Fibroblast of lung (primary cell): ENCODE measurements at places on chromosomes 12 and 14.

DNA sequence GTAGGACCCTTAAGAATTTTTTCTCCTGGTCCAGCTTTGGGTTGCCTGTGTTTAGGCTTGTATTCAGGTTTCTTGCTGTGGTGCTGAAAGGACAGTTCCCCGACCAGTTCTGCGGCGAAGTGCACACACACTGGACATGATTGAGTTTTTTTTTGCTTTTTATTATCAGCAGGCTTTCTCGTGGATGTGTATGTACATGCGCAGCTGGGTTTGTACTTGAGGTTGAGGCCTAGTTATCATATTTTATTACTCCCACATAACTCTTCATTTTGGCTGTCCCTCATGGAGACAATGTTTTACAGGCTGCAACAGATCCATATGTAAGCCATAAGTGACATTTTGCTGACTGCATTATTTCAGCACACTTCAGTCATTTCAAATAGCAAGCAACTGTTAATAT lies 2.5 kb downstream of the SCN8A start:
- DNase-seq, result peak; percentile 71

DNA sequence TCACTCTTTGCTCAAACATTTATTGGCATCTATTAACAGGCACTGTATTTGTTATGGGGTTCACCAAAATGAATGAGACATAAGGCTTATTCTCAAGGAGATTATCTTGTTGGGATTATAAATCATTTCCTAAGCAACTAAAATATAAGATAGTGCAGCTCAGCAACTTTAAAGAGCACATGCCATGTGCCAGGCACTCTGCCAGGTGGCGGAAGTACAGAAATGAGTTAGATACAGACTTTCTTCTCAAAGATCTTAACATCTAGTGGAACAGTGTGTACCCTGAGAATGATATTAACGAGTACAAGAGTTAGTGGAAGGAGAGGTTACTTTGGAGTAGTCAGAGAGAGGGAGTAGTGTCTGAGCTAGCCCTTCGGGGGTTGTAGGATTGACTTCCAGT lies 28.4 kb upstream of the TOMM20L start:
- no peak for DNase-seq

GRCh38 chr14:49512147-49512551 lies 74.0 kb downstream of the RPS29 start:
- peak; percentile 95 for DNase-seq

GRCh38 chr12:124720681-124721500 lies 142.8 kb downstream of the SCARB1 start:
- peak; percentile 87 for DNase-seq

- peak; percentile 48 for DNase-seq
Observed at GRCh38 chr12:49706351-49707127, 666 bp downstream of the FMNL3 start.

DNA sequence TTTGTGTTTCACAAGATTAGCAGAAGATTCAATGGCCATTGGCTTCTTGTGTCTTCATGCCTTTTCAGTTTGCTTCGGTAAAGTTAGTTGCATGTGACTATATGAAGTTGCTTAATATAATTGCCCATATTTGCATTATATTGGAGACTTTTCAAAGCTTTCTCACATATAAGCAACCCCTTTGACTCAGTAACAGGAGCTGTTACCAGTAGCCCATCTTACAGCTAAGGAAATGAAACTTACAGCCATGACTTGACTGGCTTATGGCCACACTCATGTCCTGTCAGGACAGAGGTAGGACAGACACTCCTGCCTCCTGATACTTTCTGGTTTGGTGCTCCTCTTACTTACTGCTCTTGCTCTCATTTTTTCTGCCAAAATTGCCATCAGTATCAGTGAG lies 1082.1 kb downstream of the BCL11B start:
- no peak for DNase-seq

DNA sequence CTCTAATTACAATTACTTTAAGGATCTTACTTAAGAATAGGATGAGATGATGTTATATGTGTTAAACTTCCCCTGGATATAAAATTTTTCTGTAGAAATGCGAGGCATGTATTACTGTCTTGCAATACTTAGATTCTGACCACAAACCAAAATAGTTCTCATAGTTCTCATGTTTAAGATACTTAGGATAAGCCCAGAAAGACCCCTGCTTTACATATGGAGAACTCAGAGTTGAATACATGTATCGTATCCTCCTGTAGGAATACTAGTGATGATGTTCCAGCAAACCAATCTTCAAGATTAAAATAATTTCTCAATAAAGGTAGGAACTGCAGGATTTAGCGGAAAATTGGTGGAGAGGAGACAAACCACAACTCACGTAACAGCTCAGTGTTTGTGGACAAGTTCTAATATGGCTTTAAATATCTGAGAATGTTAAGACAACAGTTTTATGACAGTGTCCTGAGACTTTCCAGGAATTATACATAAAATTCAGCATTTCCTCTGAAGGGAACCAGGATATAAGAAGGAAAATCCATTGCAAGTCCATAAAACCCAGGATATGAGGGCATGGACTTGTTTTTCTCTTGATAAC lies 114.7 kb upstream of the CRY1 start:
- no peak for DNase-seq

GRCh38 chr12:118175823-118176447 lies 40.0 kb downstream of the PEBP1 start:
- DNase-seq, result no peak

DNA sequence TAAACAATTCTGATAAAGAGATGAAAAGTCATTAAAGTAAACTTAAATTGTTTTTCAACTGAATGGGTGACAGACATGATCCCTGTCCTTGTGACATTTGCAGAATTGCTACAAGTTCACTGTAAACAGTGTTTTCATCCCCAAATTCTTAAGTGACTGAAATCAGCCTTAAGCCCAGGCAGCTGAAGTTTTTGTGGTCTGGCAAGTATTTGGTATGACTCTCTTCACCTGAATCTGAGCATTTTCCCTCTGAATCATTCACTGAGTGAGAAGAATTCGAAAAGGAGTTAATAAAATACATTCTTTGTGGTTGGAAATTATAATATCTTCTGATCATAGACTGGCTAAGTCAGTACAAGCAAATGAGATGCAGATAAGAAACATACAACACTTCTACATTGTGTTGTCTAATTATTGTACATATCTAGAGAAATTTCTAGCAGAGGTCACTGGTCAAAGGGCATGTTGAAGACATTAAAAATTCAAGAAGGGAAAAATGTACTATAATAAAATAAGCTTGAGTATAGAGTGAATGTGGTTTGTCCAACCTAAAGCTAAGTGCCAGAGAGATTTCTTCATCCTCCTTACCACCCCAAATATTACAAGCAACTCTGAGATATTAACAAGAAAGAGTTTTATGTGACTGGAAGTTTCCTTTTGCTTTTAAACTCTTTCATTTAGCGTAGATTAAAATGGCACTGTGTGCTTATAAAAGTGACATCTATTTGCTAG lies 177.8 kb upstream of the DIO2 start:
- peak; percentile 99 for DNase-seq

DNA sequence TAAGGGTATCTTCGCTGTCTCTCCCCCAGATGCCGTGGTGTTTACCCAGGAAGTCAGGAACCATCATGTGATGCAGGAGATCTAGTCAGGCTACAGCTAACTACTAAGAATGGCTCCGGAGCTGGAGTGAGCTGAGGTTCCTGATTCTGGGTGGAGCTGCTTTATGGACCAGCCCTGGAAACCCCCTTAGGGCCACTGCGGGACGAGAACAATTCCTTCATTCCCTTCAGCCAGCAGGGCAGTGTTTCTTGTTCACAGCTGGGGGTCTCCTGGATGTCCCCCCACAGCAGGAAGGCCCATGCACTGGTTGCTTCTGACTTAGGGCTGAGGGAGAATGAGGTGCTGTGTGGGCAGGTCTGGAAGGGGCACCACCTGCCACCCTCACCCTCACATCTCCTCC lies 199.3 kb downstream of the ADGRD1 start:
- no peak for DNase-seq

- DNase-seq, result peak; percentile 92
Observed at GRCh38 chr14:71372411-71372838, 465.2 kb downstream of the PCNX1 start.

DNA sequence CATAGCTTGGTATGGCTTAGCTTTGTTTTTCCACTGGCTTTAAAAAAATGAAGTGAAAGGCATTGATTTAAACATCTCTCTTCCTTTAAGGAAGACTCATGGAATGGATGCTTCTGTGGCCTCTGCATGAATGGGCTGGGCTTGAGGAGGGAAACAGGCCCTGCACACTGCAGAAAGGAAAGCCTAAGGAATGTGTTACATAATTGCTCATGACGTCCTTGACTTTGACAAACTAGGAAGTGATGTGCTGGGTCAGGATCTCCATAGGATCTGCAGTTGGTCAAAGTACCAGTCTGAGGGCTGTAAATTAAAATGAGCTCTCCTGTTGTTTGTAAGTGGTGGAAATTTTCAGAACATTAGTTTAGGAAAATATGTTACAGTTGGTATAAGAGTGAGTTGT lies 12.7 kb downstream of the SAMD4A start:
- no peak for DNase-seq

DNA sequence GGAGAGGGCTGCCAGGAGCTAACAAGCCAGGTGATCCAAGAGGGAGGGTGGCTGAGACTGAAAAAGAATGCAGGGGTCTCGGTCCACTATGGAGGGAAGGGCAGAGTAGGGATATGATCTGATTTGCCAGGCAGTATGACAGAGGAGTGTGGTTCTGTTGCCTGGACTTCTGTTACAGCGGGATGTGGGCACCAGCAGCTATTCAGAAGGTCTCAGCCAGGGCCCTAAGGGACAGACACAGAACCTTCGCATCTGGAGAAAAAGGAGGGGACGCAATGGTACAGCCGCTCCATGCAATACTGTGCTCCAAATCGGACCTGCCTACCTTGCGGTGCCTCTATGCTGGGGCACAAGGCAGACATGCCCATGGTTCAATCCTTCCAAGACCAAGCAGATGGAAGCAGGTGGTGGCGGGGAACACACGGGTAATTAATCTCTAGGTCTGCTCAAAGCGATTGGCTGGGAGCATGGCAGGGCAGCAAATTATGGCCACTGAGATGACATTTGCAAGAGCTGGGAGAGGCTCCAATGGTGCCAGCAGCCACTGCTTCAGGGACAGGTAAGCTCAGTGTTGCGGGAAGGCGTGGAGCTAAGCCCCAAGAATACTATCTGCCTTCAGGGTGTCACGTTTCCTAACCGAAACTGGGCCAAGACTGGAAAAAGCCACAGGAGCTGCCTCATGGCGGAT lies 185.5 kb downstream of the FOXN3 start:
- DNase-seq, result no peak

GRCh38 chr14:73524493-73524892 lies 12.4 kb upstream of the ACOT1 start:
- DNase-seq, result no peak

GRCh38 chr12:88242571-88242925 lies 100.4 kb downstream of the TMTC3 start:
- peak; percentile 79 for DNase-seq

DNA sequence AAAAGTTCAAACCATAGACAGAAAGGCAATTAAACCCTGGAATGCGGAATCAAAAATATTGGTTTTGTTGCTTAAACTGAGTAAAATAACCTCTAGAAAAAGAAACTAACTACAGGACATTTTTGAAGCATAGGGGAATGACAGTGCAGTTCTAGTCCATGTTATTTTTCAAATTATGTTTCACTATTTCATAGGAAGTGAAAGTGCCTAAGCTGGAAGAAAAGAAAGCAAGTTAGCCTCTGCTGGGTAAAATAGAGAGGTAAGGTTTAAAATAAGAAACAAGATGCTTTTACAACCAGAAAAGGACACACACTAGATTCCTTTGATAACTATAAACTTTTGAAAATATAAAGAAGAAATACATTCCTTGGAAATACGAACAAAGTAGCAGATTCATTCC lies 1.1 kb downstream of the CLECL1 start:
- DNase-seq, result no peak

- no peak for DNase-seq
Observed at GRCh38 chr12:129049917-129050316, 196.6 kb downstream of the GLT1D1 start.

- DNase-seq, result no peak
Observed at GRCh38 chr12:106651552-106651951, 68.7 kb downstream of the RFX4 start.

DNA sequence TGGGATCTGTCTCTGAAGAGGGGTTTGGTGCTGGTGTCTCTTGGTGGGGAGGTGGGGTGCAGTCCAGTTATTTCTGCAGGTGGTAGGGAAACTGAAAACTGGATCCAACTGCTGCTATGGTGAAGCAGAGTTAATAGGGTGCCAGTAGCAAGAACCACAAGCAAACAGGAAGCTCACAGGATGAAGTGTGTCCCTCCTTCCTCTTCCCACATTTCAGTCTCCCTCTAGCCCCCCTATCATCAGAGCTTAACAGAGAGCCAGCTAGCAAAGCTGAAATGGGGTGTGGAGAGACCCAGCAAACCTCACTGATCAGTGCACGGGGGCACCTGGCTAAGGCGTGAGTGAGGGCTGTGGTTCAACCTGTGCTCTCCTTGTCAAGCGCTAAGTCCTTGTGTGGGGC lies 69.1 kb upstream of the C12orf71 start:
- DNase-seq, result no peak

GRCh38 chr12:101969-102878 lies 35.7 kb downstream of the IQSEC3 start:
- no peak for DNase-seq

GRCh38 chr12:47995981-47996401 lies 8.3 kb downstream of the COL2A1 start:
- peak; percentile 81 for DNase-seq

DNA sequence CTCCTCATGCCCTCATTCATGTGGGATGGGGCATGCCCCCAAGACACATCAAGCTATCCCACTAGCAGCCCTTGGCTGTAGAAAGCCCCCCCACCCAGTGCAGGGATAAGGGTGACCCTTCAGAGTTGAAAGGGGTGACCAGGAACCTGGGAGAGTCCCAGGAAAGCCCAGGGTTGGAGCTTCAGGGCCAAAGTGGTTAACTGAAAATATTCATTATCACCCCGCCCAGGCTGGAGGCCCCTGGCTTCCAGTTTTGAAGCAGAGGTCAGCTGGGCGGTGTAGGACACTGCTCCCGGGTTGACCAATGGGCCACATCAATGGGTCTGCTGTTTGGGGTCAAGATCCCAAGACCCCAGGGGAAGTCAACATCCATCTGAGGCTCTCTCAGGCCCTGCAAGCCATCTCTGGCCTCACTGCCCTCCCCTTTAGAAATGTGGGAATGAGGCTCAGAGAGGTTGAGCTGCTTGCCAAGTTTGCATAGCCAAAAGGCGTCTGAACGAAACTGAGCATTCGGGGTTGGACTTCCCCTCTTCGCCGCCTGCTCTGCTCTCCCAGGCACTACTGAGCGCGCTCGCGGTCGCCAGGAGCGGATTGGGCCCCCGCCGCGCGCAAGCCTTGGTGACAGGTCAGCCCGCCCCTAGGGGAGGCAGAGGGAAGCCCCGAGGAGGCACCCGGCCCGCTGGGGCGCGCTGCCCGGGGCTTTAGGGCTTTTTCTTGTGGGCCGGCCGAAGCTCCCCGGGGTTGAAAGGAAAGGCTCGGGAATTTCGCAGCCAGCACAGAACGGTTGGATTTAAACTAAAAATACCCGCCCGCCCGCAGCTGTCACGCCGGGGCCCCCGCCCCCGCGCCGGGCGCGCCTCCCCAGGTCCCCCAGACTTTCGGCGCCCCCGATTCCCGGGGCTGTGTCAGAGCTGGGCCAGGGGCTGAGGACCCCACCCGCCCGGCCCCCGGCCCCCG lies 576 bp downstream of the SYNE3 start:
- DNase-seq, result no peak

GRCh38 chr12:117680312-117680711 lies 288.5 kb downstream of the KSR2 start:
- peak; percentile 67 for DNase-seq
